Smooth muscle cell of the pulmonary artery (primary cell): ENCODE measurements at places on chromosomes 12 and 14. TPM values are rescaled to one million over a fixed set of nuclear protein-coding genes. Genes with fewer than 3 reads are reported as not detected.

CACNA2D4 gene
- 0.07 and 1.5 TPM in 2 replicates for total RNA-seq

PLEKHD1 gene
- under 0.01 and 0.07 TPM in 2 replicates for total RNA-seq

CATSPERB gene
- total RNA-seq: not detected in 2 replicates

MANSC4 gene
- not detected in 2 replicates for total RNA-seq

ZFYVE26 gene
- total RNA-seq: 23.5 and 26.7 TPM in 2 replicates

ALDH1L2 gene
- total RNA-seq: 58.2 and 63.5 TPM in 2 replicates

MUCL1 gene
- total RNA-seq: not detected in 2 replicates

P2RX2 gene
- total RNA-seq: not detected in 2 replicates

CLEC7A gene
- total RNA-seq: not detected in 2 replicates

STAC3 gene
- 0.26 and 0.33 TPM in 2 replicates for total RNA-seq

SYNDIG1L gene
- total RNA-seq: under 0.01 TPM in 1 of 2 replicates, not detected in the other

PAWR gene
- 48.0 and 145 TPM in 2 replicates for total RNA-seq

TMEM30B gene
- total RNA-seq: 0.86 and 2.3 TPM in 2 replicates
